Putamen (tissue), 1 donor: ENCODE measurements at places on chromosomes 7 and 10.

GRCh38 chr10:132058793-132059759 is 6.7 kb upstream of the JAKMIP3 start:
- DNase-seq, result no peak

GRCh38 chr7:122161628-122162027 is 17.6 kb upstream of the AASS start:
- no peak for DNase-seq

GRCh38 chr10:71998840-71999194 is 34.6 kb downstream of the CHST3 start:
- no peak for DNase-seq

- DNase-seq, result no peak
Measured at GRCh38 chr10:101770331-101771215, 5.3 kb downstream of the FGF8 start.

DNA sequence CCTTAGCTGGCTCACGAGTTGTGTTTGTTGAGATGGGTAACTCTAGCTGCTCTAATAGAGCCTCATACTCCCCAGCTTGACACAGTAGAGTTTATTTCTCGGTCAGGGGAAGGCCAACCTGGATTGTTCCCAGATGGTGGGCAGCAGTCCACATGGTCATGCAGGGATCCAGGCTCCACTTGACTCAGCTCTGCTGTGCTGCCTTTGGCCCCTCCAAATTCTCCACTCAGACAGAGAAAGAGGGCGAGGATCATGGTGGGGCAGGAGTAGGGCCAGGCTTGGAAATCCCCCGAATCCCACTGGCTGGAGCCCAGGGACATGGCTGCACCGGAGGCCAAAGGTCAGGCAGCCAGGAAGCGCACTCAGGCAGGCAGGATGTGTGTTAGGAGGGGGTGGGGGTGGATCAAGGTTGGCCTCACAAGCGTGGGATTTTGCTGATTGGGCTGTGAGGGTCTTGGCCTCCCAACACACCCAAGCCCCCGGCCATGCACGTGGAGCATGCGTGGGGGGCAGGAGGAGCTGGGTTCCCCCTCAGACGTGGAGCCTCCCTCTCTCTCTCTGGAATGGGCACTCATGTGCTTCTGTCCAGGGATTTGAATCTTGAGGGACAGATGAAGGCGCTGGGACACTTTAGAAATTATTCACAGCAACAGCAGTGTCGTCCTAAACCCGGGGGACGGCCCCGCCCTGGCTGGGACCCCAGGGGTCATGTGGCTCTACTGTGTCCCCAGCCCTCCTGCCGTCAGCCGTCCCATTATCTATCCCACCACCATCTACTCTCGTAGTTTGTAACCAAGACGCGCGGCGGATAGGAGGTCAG is 44.8 kb downstream of the PDGFA start:
- no peak for DNase-seq

- no peak for DNase-seq
Measured at GRCh38 chr7:28672397-28672797, 260.1 kb downstream of the CREB5 start.

- no peak for DNase-seq
Measured at GRCh38 chr10:128710098-128710797, 584.0 kb upstream of the MKI67 start.

DNA sequence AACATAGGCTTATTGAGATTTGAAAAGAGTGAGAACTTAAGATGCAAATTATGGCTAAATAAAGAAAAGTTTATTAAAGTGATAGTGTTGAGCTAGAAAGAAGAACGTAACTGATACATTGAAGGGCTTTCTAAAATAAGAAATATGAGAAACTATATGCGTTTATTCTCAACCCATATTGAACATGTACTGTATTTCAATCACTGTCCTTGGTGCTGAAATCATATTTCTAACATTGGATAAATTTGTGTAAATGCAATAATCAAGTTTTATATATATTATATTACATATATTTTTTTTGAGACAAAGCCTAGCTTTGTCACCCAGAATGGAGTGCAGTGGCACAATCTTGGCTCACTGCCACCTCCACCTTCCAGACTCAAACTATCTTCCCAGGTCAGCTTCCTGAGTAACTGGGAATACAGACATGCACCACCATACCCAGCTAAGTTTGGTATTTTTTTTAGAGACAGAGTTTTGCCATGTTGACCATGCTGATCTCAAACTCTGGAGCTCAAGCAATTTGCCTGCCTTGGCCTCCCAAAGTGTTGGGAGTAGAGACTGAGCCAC is 1065.8 kb downstream of the REEP3 start:
- no peak for DNase-seq

DNA sequence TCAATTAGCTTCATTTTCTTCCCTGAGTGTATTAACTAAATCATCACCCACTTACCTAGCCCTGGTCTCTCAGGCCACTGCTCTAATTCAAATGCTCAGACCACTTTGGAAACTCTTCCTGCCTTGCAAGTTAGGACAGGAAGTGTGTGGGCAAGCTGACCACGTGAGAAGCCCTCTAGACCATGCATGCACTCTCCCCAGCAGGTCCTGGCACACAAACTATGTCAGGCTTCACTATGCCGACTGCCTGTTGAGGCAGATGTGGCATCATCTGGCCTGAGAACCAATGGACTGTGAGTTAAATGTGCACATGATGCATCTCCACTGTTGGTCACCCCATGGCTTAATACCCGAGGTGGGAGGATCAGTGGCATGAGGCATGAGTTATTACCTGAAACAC is 439.6 kb downstream of the GRID1 start:
- DNase-seq, result no peak

DNA sequence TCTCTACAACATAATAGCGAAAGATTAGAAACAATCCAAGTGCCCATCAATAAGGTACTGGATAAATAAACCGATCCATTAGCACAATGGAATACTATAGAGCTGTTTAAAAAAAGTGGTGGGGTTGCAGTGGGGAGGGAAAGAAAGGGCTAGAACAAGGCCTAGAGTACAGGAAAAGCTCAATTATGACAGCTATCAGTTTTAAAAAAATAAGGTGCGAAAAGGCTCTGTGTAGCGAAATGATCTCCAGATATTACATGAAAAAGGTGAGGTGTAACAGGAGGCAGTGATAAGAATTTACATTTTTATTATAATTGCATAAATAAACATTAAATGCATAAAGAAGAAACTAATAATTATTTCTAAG is 30.8 kb downstream of the CYTH3 start:
- DNase-seq, result no peak

DNA sequence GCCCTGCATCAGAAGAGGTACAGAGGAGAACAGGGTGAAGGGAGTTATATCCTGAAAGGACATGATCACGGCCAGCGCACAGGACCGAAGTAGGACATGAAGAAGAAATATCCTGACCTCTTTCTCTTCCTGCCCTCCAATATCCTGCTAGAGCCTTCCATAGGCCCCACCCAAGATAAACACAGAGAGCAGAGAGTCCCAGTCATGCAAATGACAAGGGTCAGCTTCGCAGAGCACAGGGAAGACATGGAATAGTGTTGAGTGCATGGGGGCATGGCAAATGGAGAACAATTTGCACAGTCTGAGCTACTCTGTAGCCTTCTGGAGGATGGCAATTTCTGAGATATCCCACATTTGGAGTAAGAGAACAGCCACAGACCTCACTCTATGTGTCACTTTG is 371.4 kb downstream of the GRM8 start:
- no peak for DNase-seq

- DNase-seq, result no peak
Measured at GRCh38 chr10:133231946-133232574, 2.0 kb downstream of the UTF1 start.

GRCh38 chr10:28783087-28783486 is 105.8 kb downstream of the BAMBI start:
- DNase-seq, result no peak

DNA sequence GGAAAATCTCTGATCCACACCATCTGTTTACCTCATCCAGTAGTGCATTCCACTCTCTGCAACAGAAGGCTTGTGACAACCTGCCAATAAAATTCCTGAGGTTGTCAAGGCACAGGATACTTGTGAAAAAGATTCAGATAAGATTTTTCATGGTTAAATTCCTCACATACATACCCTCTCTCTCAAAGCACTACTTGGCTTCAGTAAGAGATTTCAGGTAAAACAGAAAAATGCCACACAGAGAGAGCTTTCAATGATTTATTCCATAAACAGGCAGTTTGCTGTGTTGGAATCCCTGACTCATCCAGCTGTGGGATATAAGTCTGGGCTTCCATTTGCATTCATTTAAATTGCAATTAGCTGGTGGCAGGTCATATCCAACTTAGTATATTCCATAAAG is 99.7 kb upstream of the CAV2 start:
- DNase-seq, result no peak
